ENCODE measurements at places on chromosomes 6 and 20. TPM values are rescaled to one million over a fixed set of nuclear protein-coding genes. Genes with fewer than 3 reads are reported as not detected.

DNA sequence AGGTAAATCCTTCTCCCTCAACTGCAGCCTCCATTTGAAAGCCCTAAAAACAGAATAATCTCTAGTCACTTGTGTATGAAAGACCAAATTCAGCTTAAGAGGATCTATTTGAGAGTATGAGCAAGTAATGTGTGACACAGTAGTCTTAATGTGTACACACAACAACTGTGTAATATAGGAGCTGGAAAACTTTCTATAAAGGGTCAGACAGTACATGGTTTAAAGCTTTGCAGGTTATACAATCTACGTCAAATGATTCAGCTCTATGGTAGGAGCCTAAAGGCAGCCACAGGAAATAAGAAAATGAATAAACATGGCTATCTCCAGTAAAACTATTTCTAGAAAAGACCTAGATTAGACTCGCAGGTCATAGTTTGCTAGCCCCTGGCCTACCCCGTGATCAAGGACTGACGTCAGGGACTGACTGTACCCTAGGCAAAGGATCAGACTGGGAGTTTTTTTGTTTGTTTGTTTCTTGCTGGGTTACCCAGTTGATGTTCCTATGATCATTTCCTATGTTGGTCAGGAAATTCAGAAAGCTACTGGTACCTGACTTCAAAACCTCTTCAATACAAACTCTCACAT, 39.7 kb downstream of the BTBD9 start:
- H3K36me3 ChIP-seq, result no peaks in the 10 kb centered on the region
- no peaks in the 10 kb centered on the region for H3K27me3 ChIP-seq
- DNase-seq, result no peak
- no peaks in the 10 kb centered on the region for H3K4me1 ChIP-seq
- H3K27ac ChIP-seq, result no peak overlapping the region
- H3K4me3 ChIP-seq, result no peak overlapping the region

- no peak overlapping the region for H3K4me3 ChIP-seq
- no peak overlapping the region for H3K27ac ChIP-seq
- peaks cover 8% of the 10 kb centered on the region for H3K36me3 ChIP-seq
- H3K4me1 ChIP-seq, result peaks cover 35% of the 10 kb centered on the region
- no peaks in the 10 kb centered on the region for H3K27me3 ChIP-seq
- DNase-seq, result no peak
These were observed 83.0 kb upstream of the MRPS10 start for GRCh38 chr6:42300701-42301100.

Gene SRSF3
- 350 TPM for total RNA-seq

Gene TCF15
- total RNA-seq, result not detected

DNA sequence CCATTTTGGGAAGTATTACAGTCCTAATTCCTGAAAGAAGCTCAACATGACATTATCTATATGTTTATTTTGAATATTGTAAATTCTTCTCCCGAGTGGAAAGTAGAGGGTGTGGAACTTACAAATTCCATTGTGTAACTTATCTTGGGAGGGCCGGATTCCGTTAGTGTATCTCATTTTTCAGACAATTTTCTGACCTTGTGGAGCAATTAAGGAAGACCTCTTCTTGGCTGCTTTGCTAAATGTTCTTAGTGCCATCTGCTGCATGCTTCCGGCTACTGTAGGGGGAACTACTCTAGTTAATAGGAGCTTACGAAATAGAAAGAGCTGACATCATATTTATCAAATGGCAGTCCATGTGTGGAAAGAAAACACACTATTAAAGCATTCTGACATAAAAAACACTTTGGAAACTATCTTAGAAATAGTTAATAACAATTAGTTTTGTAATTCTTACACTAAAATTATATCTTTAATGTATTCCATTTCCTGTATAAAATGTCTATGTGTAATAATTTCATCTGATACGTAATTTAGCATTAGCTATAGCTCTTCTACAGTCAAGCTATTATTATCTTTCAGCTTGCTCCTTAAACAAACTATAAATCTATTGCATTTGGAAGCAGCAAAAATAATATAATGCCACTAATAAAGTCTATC, 41.5 kb upstream of the KCNQ5 start:
- no peaks in the 10 kb centered on the region for H3K36me3 ChIP-seq
- no peaks in the 10 kb centered on the region for H3K27me3 ChIP-seq
- no peaks in the 10 kb centered on the region for H3K4me1 ChIP-seq
- H3K27ac ChIP-seq, result no peak overlapping the region

- H3K27ac ChIP-seq, result no peak overlapping the region
- H3K36me3 ChIP-seq, result no peaks in the 10 kb centered on the region
- DNase-seq, result no peak
- no peaks in the 10 kb centered on the region for H3K4me1 ChIP-seq
- no peaks in the 10 kb centered on the region for H3K27me3 ChIP-seq
These were observed 458.7 kb downstream of the BMP2 start for GRCh38 chr20:7226156-7226555.

DNA sequence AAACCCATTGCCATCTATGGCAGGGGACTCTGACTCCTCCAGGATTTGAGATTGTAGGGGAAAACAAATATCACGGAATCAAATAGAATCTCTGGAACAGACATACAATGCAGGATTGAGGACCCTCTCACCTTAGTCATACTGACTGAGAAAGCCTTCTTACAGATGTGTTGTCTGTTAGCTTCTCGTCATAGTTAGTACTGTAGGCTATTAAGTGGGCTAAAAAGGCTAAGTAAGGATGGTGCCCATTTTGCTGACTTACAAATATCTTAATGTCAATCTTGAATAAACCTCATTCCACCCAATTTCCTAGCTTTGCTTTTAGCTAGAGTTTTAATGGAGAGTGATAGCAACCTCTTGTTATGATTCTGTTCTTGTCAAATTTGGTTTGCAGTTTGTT, 352.4 kb downstream of the QKI start:
- H3K27me3 ChIP-seq, result no peaks in the 10 kb centered on the region
- no peaks in the 10 kb centered on the region for H3K36me3 ChIP-seq
- no peak for DNase-seq
- H3K4me1 ChIP-seq, result no peaks in the 10 kb centered on the region

Gene HLA-DRB1
- 14.2 TPM for total RNA-seq

- H3K27me3 ChIP-seq, result no peaks in the 10 kb centered on the region
- no peak overlapping the region for H3K27ac ChIP-seq
- H3K36me3 ChIP-seq, result no peaks in the 10 kb centered on the region
- no peak for DNase-seq
- H3K4me1 ChIP-seq, result no peaks in the 10 kb centered on the region
These were observed 670.9 kb downstream of the HTR1B start for GRCh38 chr6:76792394-76792793.

DNA sequence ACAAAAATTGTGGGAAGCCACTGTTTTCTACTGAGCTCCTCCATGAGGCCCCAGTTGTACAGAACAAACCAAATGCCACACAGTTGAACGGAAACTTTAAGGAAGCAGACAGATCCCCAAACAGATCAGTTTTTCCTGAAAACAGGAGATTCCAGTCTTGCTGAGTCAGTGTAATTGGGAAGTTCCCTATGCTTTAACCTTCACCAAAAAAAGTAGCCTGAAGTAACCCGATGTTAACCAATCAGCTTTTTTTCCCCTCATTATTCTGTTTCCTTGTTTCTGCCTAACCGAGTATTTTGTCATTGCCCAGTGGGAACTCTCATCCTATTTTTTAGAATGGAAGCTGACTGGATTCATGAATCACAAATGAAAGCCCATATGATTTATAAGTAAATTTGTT, 36.7 kb downstream of the MARCKS start:
- H3K4me3 ChIP-seq, result no peak overlapping the region
- no peak for DNase-seq
- H3K27me3 ChIP-seq, result no peaks in the 10 kb centered on the region

Gene SEMG1
- not detected for total RNA-seq

DNA sequence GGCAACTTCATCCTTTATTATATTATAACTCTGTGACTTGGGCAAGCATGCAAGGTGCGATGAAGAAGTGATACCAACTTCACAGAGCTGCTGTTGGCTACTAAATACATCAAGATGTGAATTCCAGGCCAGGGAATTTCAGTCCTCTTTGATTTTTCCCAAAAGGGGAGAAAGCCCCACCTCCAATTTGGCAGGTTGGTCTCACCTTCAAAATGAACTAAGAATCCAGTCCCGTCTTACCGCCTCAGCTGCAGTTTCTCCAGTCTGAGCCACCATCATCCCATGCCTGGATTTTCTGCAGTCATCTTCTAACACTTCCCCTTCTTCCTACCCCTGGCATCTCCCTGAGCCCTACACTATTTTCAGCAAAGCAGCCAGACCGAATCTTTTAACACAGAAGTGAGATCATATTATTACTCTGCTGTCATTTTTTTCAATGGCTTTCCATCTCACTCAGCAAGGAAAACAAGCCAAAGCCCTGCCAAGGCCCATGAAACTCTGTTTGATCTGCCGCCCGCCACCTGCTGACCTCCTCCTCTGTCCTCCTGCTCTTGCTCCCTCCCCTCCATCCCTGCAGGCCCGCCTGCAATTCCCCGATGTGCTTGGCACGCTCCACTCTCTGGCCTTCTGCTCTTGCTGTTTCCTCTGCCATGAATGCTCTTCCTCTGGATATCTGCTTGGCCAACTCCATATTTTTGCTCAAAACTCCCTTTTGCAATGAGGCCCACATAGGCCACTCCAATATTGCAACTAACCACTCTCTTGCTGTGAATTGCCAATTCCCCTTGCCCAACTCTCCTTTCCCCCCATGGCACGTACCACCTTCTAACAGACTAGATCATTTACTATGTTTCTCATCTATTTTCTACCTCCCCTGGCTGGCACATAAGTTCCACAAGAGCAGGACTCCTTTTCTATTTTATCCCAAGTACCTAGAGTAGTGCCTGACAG, 46.0 kb upstream of the TAGAP start:
- no peak overlapping the region for H3K27ac ChIP-seq
- no peak overlapping the region for H3K4me3 ChIP-seq
- H3K27me3 ChIP-seq, result no peaks in the 10 kb centered on the region
- DNase-seq, result no peak
- peaks cover 23% of the 10 kb centered on the region for H3K4me1 ChIP-seq

Gene NOTCH4
- total RNA-seq, result 1.2 TPM

DNA sequence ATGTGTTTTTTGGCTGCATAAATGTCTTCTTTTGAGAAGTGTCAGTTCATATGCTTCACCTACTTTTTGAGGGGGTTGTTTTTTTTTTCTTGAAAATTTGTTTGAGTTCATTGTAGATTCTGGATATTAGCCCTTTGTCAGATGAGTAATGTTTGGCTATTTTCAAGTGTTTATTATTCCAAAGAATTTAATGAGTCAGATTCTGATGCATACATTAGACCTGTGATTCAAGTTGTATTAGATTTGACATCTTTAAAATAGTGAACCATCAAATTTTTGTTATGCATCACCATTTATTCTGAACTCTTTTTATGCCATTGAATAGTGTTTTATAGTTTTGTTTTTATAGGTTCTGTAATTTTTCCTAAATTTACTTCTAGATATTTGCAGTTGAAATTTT, 319.3 kb downstream of the PKHD1 start:
- H3K4me3 ChIP-seq, result no peak overlapping the region
- H3K27me3 ChIP-seq, result no peaks in the 10 kb centered on the region
- no peaks in the 10 kb centered on the region for H3K4me1 ChIP-seq
- H3K27ac ChIP-seq, result no peak overlapping the region
- no peaks in the 10 kb centered on the region for H3K36me3 ChIP-seq
- DNase-seq, result no peak

DNA sequence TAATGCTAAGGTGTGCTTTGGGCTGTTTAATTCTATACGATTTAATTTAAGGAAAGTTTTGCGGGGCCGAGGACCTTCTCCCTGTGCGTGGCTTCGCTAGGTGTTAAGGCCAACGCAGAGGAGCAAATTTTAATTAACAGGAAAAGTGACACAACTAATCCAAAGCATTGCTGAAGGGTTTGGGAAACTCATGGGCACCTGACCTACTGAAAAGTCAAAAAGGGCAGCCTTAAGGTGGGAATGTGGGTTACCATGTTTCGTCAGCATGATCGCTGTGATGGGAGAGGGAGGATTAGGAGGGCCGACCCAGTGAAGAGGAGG, 415 bp upstream of the CUL9 start:
- peak overlapping the region; percentile 78 for H3K27ac ChIP-seq
- peak overlapping the region; percentile 78 for H3K4me3 ChIP-seq
- DNase-seq, result no peak
- peaks cover 54% of the 10 kb centered on the region for H3K4me1 ChIP-seq

DNA sequence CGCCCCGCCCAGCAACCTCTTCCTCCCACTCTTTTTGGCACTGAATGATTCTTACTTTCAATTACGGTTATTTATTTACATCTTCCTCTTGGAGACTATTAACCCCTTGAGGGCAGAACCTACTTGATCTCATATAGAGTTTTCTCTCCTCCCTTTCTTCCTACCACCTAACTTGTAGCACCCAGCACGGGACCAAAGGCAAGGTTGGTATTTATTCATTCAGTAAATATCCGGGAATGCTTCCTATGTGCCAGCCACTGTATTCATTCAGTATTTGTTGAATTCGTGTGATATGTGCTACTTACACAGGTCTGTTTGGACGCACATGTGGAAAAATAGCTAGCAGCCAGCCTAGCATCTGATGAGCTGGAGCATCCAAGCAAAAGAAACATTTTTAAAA, 1.3 kb upstream of the CNKSR3 start:
- H3K36me3 ChIP-seq, result no peaks in the 10 kb centered on the region

- H3K4me3 ChIP-seq, result no peak overlapping the region
- no peak overlapping the region for H3K27ac ChIP-seq
- no peaks in the 10 kb centered on the region for H3K36me3 ChIP-seq
- no peak for DNase-seq
These were observed 28.5 kb downstream of the TRAM2 start for GRCh38 chr6:52548353-52548713.

GRCh38 chr6:32148289-32149091, 3.2 kb downstream of the PRRT1 start:
- DNase-seq, result peak; percentile 66
- no peak overlapping the region for H3K4me3 ChIP-seq
- peaks cover 6% of the 10 kb centered on the region for H3K27me3 ChIP-seq
- H3K36me3 ChIP-seq, result no peaks in the 10 kb centered on the region
- peaks cover 3% of the 10 kb centered on the region for H3K4me1 ChIP-seq

Gene PTGIS
- total RNA-seq, result not detected

Gene PPP1R14C
- not detected for total RNA-seq

DNA sequence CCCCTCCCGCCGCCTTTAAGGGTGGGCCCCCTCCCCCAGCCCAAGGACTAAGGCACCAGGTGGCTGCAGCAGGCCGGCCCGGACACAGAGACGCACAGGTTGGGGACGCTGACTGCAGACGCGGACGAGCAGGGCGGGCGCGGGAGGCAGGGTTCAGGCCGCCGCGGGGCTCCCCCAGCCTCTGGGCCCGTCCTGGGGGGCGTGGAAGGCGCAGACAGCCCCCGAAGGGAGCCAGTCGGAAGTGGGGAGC, 9.3 kb downstream of the DUSP15 start:
- H3K27ac ChIP-seq, result no peak overlapping the region
- peak overlapping the region; percentile 49 for H3K4me3 ChIP-seq
- peaks cover 29% of the 10 kb centered on the region for H3K27me3 ChIP-seq
- H3K4me1 ChIP-seq, result peaks cover 12% of the 10 kb centered on the region

DNA sequence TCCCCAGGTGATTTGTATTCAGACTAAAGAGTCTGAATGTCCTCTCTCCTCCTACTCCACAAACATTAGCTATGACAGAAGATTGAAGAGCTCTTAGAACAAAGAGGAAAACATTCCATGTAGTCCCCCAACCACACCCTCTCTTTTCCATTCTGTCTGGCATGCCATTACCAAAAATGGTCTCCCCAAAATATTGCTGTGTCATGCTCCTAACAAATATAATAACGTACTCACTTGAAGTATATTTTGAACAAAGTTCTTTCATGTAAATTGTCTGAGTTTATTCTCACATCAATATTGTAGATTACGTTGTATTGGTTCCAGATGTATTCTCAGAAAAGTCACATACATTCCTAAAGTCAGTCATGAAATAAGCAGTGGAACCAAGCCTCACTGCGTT, 467.3 kb upstream of the IRAK1BP1 start:
- H3K36me3 ChIP-seq, result no peaks in the 10 kb centered on the region
- no peaks in the 10 kb centered on the region for H3K4me1 ChIP-seq
- no peak for DNase-seq
- H3K4me3 ChIP-seq, result no peak overlapping the region
- no peaks in the 10 kb centered on the region for H3K27me3 ChIP-seq
- H3K27ac ChIP-seq, result no peak overlapping the region
